ENCODE measurements at places on chromosomes 3 and 15.

DNA sequence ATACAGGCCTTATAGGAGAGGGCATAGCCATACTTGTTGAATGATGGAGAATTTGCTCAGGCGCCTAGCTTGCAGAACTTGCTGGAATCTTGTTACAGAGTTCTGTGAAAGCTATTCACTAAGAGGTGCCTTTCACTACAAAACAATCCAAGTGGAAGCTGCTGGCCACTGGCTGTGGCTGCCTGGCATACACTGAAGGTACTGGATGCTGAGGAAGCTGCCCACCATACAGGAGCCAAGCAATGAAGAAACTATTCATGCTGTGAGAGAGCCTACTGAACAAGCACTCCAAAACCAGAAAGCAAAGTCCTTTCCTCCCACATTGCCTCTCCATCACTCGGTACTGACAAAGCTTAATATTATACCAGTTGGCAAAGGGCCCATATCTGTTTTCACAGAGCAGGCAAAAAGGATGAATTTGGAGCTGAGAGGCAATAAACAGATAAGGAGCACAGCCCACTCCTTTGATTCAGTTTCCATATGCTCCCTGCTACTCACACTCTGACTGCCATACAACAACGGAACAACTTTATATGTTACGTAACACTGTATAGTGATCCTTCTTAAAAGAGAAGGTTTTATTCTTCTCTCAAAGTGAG, 192.6 kb upstream of the ALCAM start:
- no peak for DNase-seq

DNA sequence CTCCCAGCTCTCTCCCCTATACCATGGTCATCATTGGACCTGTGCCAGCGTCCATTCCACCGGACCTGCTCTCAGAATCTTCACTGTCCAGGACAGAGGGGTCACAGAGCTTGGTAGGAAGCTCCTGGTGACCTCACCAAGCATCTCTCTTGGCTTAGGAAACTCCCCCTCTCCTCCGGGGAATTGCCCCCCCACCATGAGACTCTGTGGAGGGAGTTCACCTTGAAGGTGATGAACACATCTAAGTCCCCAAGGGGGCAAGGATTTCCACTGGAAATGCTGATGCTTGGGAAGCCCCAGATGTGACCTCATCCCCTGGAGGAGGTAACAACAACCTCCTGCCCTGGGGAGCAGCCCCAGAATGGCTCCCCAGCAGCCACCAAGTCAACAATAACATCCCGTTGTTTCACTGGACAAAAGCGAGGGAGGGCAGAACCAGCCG, 3.2 kb downstream of the SEMA7A start:
- DNase-seq, result no peak

DNA sequence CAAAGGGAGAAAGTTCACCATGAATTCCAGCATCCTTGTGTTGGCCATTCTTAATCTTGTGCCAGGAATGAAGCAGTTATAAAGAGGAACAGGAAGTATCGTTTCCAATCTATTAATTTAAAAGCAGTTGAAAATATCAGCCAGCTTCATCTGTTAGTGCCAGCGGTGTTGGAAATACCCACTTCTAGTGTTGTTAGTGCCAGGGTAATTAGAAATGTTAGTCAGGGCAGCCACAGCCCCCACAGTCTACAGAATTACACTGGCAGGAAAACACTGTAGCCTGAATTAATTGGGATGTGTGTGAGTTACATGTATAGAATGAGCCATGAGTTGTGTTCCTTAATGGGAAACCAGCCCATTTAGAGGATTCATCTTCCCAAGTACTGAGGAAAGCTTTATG, 127.8 kb downstream of the GHSR start:
- no peak for DNase-seq

DNA sequence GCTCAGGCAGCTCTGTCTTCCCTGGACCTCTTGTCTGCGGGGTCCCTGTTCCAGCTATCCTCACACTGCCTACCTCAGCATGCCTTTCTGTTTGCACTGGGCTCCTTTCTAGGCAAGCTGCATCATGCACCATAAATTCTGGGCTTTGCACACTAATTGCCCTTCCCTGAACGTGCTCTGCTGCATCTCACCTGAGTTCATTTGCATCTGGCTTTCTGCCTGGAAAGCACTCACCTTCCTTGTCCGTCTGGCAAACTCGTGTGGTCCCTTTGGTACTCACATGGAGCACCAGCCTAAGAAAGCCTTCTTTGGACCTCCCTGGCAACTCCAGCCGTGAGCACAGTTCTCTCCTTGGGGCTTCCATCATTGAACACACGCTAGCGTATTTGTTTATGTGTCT, 365.6 kb downstream of the SV2B start:
- DNase-seq, result no peak

DNA sequence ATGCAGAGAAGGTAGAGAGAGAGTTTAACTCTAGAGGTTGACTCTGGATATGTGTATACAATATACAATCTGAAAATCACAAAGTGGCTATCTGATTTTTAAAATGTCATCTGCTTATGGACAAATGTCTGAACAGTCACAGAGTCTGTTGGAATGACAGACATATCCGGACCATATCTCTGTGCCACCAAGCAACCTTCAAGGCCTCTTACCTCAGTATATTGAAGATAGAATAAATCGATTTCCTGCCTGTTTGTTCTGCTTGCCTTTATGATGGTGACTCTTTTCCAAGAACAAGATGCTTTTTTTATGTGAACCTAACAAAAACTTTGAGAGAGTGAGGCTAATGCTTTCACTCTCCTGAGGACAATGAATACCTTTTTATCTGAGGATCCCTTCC, 151.1 kb downstream of the RBPMS2 start:
- DNase-seq, result no peak

GRCh38 chr3:194871864-194872668, 186.4 kb downstream of the FAM43A start:
- no peak for DNase-seq

DNA sequence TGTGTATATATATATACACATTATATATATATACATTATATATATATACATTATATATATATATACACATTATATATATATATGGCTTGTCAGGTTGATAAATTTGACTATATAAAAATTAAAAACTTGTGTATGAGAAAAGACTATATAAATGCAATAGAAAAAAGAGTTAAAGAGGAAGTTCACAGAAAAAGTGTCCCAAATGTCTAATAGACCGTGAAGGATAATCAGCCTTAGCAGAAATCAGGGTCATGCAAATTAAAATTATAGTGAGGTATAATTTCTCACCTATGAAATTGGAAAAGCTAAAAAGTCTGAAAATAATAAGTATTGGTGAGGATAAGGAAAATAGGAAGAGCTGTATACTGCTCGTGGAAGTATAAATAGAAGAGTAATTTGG, 51.1 kb downstream of the CHRD start:
- DNase-seq, result no peak

DNA sequence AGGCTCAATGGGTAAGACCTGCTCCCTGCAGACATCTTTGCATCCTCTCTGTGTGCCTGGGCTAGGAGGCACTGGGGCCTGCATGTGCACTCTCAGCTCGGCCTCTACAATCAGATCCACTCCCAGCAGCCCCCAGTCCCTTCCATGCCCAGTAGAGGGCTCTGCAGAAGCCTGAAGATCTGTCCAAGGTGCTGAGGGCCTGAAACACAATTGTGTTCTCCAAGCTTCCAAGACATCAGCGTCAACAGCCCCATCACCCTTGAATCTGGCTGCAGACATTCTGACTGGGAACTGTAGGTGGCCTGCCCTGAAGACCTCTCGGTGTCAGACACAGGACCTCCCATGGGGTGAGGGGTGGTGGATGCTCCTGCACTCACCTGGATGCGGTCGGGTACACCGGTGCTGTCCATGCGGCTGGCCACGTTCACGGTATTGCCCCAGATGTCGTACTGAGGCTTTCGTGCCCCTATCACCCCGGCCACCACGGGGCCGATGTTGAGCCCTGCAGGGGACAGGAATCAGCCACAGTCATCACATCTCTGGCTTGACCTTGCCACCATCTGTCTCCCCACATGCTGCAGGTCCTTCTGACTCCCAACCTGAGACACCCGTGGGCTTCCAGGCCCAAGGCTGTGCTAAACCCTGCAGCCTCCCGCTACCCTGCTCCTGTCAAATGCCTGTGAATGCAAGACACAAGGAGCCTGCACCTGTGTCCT, 84.7 kb downstream of the SEC22A start:
- DNase-seq, result no peak

DNA sequence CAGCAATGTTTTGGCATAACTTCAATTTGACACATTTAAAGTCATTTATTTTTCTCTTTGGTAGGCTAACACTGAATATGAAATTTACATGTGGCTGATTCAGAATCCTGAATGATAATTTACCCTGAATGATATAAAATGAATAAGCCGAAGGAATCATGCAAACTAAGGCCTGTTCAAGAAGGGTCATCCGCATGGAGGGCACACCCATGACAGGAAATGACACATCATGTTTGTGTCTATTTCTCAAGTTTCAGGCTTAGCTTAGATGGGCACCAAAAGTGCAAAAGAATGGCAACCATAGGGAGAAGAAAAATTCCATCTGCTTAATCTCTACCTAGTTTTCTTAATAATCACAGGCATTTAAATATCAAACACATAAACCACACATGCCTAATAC, 141.5 kb downstream of the DUT start:
- no peak for DNase-seq

GRCh38 chr15:83471307-83471866, 24.2 kb downstream of the SH3GL3 start:
- no peak for DNase-seq

GRCh38 chr3:178109691-178110090, 426.5 kb upstream of the KCNMB2 start:
- DNase-seq, result no peak

DNA sequence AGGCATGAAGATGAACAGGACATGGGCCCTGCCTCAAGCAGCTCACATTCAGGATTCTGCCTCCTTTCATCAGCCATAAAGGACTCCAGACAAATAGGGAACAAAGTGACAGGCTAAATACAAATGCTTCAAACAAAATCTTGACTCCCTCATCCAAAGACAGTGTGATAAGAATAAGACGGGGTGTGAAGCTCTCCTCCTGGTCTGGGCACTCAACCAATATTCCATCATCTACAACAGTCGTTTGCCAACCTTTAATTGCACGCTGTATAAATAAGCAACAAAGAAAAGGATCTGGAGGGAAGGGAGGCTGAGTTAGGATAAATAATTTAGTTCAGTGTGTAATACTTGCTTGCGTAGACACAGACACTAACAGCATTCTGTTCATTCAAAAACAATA, 5.4 kb downstream of the CCDC54 start:
- no peak for DNase-seq

DNA sequence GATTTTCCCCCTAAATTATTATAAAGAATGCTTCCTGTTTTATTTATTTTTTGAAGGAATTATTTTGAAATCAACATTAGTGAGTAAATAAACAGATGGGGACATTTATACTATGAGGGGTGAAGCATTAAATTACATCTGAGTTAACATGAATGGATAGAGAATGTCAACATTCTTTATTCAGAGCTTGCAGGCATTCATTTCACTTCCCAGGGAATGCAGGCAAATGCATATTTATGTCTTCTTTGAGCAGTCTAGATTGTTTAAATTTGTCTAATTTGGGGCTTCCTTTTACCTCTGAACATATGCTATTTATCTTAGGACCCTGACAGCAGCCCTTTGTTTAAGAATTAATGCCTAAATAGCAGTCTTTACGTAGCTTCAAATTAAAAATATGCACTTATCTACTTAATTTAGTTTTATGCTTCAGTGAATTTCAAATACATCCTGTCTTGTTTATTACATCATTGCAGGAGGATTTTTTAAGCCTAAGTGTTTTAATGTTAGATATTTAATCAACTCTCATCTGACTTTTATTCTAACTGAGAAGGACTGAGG, 630.5 kb upstream of the LMCD1 start:
- DNase-seq, result no peak

- no peak for DNase-seq
Observed at GRCh38 chr3:9098716-9099675, 135.7 kb upstream of the RAD18 start.

GRCh38 chr3:69724722-69725435, 14.4 kb upstream of the MITF start:
- no peak for DNase-seq

DNA sequence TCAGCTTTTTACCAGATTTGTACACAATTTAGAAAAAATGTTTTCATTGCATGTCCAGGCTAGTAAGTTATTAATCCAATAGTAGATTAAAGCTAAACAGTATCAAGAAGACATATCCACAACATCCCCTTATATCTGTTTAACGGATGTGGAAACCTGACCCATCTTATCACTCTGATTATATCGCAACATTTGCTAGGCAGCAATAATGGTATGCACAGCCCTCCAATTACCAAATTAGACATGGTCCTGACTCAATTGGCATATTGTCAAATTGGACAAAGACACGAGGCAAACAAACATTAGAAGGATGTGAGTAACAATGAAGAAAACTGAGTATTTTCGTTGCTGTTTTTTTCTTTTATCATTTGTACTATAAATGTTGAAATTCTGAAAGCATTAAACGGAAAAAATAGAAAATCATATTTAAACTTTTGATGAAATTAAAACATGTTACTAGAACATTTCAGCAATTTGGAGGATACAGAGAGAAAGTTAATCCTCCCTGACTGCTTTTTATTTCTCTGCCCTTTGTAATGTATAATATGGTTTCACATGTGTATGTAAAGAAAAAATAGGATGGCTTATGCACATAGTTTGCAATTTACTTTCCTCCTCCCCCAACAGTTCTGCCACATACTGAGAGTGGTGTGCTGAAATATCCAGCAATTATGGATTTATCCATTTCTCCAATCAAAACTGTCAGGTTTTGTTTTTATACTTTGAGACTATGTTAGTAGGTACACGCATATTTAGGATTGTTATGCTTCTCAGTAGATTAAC, 633.7 kb downstream of the ZIC1 start:
- no peak for DNase-seq

DNA sequence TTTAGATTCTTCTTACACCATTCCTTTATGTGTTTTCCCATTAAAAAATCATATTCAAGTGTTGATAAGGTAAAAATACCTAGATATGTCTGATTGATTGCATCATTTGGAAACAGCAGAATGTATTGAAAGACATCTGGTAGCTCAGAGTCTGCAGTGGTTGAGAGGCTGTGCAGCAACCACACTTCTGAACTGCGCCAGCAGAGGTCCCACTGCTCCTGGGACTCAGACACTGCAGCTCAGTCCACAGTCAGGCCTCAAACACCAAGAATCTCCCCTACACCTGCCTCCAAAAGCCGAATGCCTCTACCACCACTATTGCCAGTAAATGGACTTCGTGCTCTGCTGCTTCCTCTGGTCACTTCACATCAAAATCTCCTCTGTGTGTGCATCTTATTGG, 176.9 kb upstream of the LMCD1 start:
- no peak for DNase-seq

- DNase-seq, result no peak
Observed at GRCh38 chr3:113103588-113103987, 107.8 kb upstream of the BOC start.

DNA sequence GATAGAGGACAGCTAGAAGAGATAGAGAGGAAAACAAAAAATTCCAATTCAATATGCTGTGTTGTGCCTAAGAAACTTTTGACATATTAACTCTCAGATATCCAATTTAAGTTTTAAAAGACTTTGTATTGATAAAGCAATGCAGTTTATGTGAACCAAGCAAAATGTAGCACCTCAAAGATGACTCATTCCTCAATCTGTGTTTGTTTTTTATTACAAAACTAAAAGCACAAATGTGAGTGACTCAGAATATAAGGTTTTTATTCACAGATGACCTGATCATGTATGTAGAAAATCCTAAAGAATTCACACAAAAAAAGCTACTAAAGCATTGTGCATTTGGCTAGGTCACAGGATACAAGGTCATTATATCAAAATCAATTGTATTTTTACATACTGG, 11.1 kb downstream of the HCLS1 start:
- DNase-seq, result no peak

Data from stimulated activated CD8-positive, alpha-beta memory T cell treated with anti-CD3 and anti-CD28 coated beads, Interleukin-4, amount 100 ng/mL, for 4 hours (primary cell).